ENCODE measurements at places on chromosomes 1 and 21. TPM values are rescaled to one million over a fixed set of nuclear protein-coding genes. Genes with fewer than 3 reads are reported as not detected.

Gene PARK7
- 448 TPM for total RNA-seq

DNA sequence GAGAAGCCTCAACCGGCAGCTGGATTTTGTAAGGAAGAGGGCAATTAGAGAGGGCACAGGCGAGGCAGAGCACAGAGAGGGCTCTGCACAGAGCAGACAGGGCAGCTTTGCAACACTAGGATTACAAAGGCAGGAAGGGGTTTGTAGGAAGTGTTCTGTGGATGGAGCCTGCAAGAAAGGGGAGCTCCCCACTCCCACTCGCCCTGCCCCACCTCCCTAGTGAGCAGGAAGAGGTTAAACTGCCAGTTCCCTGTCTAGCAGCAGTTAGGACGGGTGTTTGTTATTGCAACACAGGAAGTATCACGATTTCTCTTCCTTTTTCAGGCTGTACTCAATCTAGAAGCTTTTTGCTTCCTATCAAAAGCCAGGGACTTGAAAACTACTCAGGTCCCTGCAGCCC, 63.3 kb upstream of the LRRC8D start:
- peak; percentile 15 for DNase-seq

- DNase-seq = peak; percentile 72
Measured at GRCh38 chr1:212749821-212750535, 41.6 kb downstream of the NSL1 start.

Gene RGS13
- total RNA-seq = not detected

- DNase-seq = no peak
Measured at GRCh38 chr1:45621895-45622523, 1.8 kb downstream of the CCDC17 start.

- DNase-seq = peak; percentile 53
Measured at GRCh38 chr1:19861034-19861433, 21.2 kb upstream of the OTUD3 start.

DNA sequence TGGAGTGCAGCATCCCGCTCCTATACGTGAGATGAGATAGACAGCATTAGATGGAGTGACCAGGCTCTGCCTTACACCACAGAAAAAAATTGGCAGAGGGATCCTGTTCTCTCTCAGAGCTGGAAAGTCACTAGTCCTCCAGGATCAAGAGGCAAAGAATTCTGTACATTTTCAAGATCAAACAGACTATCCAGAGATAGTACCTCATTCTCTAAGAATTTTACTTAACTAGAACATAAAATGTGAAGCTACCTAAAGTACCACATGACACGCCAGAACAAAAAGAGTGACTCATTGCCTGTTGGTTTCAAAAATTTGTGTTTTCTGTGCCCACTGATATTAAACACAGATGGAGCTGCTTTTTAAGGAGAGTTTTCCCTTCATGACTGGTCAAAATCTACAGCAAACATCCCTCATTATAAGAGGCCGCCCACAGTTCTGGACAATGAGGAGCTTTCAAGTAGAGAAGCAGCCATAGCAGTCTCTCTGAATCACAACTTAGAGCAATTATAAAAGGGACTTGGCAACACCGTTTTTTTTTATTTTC, 32.3 kb downstream of the CD160 start:
- peak; percentile 54 for DNase-seq

DNA sequence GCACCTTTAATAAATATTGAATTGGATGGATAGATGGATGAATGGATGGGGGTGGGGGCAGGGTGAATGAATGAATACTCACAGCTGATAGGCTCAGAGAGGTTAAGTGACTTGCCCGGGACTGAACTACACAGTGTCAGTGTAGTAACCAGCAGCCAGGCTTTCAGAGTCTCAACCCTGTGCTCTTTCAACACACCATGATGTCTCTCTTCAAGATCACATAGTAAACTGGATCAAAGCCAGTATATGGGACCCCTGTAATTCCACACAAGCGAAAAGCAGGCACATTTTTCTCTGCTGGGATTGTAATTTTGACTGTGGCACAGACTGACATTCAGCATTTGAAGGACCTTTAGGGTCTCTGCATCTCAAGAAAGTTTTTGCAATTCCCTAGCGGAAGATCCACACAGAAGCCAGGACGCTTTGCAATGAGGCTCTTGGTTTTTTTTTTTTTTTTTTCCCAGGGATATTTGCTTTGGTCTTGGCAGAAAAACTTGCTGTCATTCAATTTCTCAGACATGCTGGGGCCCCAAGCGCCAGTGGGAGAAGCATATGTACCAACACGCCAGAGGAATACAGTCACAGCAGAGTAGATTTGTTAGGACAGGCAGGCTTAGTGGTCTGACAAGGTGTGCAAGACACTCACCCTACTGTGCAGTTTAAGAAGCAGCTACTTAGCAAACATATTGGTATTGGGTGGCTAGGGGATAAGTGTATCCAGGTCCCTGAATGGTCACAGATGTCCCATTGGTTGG, 213.1 kb upstream of the CAMK1G start:
- no peak for DNase-seq

DNA sequence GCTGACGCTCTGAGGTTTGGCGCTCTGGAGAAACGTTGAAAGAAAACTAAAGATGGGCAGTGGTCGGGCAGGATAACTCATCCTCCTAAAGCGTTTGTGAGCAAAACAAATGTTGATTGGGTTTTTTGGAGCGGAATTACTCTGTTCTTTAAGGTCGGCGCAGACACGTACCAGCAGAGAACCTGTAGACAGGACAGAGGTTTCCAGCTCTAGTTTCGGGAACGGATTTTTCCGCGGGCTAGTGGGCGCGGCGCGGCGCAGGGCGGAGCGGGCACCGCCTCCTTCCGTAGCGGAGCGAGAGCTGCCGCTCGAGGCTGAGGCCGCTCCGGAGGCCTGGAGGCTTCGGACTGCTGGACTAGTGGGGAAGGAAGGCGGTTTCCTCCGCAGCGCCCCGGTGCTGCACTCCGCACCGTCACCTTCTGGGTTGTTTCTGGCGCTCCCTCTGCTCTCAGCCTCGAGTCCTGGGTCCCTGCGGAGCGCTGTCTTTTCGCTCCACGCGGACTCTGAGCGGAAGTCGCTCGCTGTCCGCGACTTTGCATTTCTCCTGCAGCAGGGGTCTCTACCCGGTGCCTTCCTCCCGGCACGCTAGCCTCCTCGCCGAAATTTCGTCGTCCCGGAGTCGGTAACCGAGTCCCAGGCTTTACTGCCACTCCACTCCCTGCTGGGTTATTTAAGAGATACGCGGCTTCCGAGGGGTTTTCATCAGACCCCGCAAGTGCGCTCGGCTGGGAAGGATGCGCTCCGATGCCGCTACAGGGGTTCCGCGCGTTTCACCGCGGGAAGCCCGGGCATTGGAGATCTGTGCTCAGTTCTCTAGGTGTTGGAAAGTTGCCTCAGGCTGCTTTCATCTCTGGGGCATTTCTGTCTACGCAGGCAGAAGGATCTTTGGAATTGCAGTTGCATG, 7.0 kb downstream of the FOXD2 start:
- DNase-seq = no peak

Gene PGLYRP3
- total RNA-seq = not detected

DNA sequence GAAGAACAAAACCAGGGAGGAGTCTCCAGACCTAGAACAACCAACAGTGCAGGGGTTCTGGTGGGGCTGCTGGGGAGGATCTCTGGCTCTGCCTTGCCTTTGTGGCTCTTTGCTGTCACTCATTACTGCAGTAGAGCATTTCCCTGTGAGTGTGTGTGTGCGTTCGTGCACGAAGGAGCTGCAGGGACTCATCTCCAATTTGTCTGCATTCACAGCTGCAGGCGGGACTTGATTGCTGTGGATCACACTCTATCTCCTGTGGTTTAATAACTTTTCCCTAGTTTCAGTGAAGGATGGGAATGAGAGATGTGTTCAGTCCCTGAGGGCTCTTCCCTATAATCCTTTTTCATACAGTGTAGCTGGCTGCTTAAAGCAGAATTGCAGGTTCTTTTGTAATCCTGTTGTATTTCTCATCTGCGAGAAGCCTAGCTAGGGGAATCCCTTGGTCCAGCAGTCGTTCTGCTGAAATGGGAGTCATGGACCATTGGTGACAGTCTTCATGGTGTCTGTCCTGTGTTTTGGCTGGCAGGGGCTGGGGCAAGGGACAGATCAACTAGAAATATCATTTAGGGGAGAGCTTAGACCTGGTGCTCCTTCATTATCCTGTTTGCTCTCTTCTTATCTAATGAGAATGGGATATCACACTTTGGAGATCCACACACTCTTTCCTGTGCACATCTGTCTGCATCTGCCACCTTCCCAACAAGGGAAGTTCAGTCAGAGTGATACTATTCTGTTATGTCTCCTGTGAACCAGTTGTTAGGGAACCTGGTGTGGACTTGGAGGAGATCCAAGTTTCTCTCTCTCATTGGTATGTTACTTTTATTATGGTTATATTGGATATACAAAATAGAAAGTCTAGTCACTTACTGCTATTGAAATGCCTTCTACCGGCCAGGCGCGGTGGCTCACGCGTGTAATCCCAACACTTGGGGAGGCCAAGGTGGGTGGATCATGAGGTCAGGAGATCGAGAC, 3.0 kb downstream of the PCP4L1 start:
- no peak for DNase-seq

- DNase-seq = peak; percentile 66
Measured at GRCh38 chr1:116569776-116570357, 959 bp downstream of the CD58 start.

- DNase-seq = no peak
Measured at GRCh38 chr1:82586473-82586872, 785.7 kb downstream of the ADGRL2 start.

GRCh38 chr1:22414244-22414751, 37.4 kb upstream of the ZBTB40 start:
- DNase-seq = no peak

- peak; percentile 44 for DNase-seq
Measured at GRCh38 chr1:154198756-154199562, 7.1 kb upstream of the TPM3 start.

Gene CNKSR1
- 1.3 TPM for total RNA-seq

Measured in Daoy (cell line).